NCI-H1417 treated with DMSO at 0.1 percent for 48 hours (cell line): ENCODE measurements at places on chromosomes 5 and 9.

GRCh38 chr9:133815781-133816180 lies 77.6 kb upstream of the SARDH start:
- no peak for DNase-seq

GRCh38 chr5:90265545-90265857 lies 144.1 kb downstream of the CETN3 start:
- no peak for DNase-seq

DNA sequence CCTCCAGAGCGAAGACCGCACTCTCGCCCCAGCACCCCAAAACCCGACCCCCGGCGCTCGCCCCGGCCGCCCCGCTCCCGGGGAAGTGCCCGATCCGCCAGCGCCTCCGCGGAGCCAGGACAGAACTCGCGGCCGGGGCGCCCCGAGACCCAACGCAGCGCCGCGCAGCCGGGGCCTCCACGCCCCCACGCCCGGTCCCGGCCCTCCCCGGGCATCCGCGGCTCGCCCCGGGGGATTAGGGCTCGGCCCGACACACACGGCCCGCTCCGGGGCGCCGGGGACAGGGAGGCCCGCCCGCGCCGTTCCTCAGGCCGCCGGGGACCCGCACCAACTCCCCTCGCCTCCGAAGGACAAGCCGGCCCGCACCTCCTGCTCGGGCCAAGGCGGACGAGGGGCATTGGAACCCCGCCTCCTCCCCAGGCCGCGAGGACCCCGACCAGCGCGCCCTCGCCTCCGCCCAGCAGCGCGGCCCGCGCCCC lies 544 bp downstream of the FNBP1 start:
- DNase-seq: no peak

DNA sequence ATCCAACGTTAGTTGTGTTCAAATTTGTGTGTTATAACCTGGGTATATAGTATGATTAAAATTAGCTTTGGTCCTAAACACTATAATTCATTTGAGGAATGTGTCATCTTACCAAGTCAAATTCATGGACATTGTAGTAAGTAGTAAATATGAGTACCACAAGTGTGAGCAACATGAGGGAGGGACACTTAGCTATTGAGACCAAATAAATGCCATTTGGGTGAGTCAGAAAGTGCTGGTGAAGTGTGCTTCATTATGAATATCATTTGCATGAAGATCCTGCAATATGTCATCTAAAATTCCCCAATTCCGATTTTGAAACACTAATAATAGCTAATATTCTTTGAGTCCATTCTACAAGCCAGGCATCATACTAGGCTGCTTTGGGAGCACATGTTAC lies 336.7 kb upstream of the KIF2A start:
- DNase-seq: no peak

DNA sequence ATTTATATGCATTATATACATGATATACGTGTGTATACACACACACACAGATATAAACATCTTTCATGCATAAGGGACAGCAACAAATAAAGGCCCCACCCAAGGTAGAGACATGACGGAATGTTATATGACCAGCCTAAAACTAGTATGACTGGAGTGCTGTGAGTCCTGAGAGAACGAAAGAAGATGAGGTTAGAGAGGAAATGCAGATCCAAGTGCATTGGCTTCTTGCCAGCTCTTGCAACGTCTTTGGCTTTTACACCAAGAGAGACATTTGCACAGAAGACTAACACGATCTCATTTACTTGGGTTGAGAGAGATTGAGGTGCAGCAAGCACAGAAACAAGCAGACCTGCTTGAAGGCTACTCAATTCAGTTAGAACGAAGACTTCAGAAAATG lies 23.0 kb downstream of the CDH10 start:
- no peak for DNase-seq

- no peak for DNase-seq
Measured at GRCh38 chr5:135061001-135061400, 27.0 kb upstream of the PITX1 start.

DNA sequence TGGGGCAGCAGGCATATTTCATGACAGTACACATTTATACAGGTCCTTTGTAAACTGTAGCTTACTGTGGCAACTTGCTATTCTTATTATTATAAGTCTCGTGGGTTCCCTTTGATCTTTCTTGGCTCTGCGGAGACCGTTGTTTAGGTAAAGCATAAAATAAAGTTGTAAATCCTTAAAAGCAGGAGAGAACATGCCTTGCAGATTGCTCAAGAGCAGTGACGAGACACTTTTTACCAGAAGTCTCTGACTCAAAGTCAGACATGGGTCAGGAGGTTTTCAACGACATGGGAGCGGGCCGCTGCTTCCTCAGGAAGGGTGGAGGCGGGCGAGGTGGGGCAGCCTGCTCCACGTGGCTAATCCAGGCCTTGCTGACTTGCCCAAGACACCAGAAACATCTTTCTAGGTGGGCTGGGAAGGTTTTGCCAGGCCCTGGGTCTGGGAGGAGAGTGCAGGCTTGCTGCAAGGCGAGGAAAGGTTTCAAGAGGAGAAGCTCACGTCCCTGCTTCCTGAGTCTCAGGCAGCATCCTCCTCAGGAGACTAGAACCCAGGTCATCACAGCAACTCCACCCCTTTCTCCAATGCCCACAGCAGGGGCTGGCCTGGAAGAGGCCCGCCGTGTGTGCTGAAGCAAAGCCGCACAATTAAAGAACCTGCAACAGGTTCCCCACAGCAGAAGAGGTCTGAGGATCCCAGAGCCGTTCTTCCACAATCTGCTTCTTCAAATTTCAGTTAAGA lies 6.5 kb downstream of the TBC1D2 start:
- DNase-seq: no peak

- DNase-seq: no peak
Measured at GRCh38 chr5:158634714-158635113, 465.0 kb downstream of the EBF1 start.

DNA sequence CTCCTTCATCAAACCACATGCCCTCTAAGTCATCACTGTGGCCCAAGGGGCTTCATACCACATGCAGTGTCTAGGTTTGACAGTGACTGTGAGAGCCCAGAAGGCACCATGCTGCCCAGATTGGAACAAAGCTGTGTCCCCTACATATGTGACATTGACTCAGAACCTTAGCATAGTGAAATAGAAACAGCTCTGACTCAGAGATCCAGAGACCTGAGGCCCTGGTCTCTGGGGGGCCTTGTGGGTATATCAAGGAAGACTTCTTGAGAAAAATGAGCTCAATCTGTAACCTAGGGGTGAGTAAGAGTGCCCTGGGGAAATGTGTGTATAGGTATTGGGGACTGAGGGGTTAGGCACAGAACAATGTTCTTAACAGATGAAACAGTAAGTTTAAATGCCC lies 7.1 kb upstream of the ENTREP1 start:
- no peak for DNase-seq
